Naive B cell (primary cell): ENCODE measurements at places on chromosomes 13 and 19.

DNA sequence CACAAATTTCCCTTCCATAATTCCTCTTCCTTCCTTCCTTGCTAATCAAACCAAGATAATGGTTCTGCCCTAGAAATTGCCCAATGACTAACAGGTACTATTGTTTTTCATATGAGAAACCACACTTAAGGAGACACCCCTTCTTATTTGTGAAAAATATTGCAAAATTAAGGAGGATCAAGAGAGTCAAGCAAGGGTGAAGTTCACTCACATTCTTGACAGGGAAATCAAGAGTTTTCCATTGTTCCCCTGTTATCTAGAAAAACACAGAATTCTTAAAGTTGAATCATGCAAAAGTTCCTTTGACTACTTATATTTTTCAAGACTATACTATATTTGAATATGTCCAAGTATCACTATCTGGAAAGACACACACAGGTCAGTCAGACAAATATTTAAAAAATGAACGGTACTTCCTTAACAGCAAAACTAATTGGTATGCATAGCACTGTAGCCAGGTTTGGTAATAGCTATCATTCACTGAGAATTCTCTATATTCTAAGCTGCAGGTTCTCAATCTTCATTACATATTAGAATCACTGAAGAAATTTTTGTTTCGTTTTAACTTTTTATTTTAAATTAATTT lies 897.2 kb downstream of the DIAPH3 start:
- no peak for DNase-seq

GRCh38 chr19:48628486-48629296 lies 8.5 kb downstream of the DBP start:
- no peak for DNase-seq

DNA sequence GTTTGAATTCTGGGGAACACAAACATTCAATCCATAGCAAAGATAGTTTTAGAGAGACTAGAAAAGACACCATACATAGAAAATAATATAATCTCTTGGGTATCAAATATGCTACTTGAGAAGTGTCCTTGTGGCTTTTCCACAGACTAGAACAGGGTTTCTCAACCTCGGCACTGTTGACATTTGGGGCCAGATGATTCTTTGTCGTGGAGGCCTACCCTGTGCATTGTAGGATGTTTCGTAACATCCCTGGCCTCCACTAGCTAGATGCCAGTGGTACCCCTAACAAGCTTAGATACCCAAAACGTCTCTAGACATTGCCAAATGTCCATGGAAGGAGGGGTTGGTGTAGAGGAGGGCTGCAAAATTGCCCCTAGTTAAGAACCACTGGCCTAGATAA lies 2.2 kb upstream of the ESD start:
- no peak for DNase-seq

- no peak for DNase-seq
These were observed 19.5 kb upstream of the ATP8A2 start for GRCh38 chr13:25352230-25352629.

DNA sequence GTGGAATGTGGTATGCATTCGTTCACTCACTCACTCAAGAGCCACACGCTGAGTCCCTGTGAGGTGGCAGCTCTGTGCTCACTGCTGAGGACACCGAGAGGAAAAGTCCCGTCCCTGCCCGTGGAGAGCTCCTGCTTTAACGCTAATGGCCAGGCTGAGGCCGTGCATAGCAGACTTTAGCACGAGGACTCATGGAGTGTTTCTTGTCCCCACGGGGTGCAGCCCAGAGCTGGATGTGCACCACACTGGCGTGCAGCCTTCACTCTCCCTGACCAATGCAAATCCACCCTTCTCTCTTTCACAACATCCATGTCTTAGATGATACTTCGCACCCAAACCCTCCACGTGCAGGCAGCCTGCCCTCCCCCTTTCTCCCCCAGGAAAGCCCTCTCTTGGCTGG lies 159.6 kb upstream of the ZNF536 start:
- DNase-seq = no peak

DNA sequence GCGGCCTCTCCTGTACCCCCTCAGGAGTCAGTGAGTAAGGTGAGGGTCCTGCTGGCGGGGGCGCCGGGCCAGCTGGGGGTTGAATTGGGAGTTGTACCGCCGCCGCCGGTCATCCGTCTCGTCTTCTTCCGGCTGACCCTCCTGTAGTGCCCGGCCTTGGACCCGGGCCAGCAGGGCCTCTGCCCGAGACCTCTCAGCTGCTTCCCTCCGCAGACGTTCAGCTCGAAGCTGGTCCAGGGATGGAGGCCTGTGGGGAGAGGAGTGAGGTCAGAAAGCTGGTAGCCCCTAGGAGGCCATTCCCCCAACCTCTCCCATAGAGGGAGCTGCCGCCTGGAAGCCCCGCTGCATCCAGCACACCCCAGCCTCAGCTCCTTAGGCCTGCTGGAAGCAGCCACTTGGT lies 3.8 kb downstream of the LENG1 start:
- DNase-seq = no peak

DNA sequence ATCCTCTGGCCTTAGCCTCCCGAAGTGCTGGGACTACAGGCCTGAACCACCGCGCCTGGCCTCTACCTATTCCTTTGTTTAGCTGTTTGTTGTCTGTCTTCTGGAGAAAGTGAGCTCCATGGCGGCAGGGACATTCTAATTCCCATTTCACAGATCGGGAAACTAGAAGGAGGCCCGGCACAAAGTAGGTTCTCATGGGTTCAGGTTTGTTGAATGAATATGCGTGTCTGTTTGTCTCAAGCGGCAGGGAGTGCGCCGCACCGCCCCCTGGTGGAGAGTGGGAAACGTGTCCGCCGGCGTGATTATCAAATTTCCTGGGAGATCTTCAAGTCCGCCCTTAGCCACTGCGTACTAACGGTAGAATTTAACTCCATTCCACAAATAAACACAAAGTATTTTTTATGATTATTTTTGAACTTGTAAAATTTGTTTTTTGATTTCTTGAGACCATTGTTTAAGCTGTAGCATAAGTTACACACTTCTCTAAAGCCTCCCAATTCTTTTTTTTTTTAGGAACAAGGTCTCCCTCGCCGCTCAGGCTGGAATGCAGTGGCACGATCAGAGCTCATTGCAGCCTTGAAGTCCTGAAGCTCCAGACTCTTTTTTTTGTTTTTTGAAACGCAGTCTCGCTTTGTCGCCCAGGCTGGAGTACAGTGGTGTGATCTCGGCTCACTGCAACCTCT lies 8.9 kb upstream of the CCDC9 start:
- DNase-seq = peak; percentile 66

GRCh38 chr13:90732049-90732448 lies 615.4 kb upstream of the MIR17HG start:
- DNase-seq = no peak

- DNase-seq = no peak
These were observed 61.2 kb downstream of the PEPD start for GRCh38 chr19:33460221-33460908.

- no peak for DNase-seq
These were observed 553.7 kb upstream of the PRR20A start for GRCh38 chr13:56586976-56587375.

DNA sequence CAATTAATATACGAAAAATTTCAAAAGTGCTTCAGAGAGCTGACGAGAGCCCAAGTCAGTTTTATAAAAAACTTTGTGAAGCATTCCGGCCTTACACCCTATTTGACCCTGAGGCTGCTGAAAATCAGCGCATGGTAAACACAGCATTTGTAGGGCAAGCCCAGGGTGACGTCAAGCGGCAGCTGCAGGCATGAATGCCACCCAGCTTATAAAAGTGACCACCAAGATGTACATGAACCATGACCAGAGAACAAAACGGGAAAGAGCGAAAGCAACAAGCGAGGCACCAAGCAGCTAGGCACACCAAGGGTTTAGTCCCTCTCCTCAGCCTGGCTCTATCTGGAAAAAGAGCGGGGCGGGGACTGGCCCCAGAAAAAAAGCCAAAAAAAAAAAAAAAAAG lies 6.0 kb downstream of the SIGLEC11 start:
- DNase-seq = no peak

- no peak for DNase-seq
These were observed 16.0 kb downstream of the ZC3H4 start for GRCh38 chr19:47097396-47098201.

GRCh38 chr19:855566-856120 lies 3.5 kb downstream of the ELANE start:
- no peak for DNase-seq

DNA sequence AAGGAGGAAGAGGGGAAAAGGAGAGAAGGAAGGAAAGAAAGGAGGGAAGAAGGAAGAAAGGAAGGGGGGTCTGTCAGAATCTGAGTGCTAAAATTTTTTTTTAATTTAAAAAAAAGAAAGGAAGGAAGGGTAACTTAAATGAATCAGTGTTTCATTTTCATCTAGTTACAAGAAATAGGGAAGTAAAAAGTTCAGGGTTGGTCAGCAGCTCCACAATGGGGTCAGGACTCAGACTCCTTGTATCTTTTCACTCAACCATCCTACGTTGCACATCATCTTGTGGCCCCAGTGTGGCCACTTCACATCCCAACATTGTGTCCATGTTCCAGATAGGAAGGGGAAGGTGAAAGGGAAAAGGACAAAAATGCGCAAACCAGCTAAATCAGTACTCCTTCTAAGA lies 14.3 kb upstream of the FNDC3A start:
- no peak for DNase-seq

DNA sequence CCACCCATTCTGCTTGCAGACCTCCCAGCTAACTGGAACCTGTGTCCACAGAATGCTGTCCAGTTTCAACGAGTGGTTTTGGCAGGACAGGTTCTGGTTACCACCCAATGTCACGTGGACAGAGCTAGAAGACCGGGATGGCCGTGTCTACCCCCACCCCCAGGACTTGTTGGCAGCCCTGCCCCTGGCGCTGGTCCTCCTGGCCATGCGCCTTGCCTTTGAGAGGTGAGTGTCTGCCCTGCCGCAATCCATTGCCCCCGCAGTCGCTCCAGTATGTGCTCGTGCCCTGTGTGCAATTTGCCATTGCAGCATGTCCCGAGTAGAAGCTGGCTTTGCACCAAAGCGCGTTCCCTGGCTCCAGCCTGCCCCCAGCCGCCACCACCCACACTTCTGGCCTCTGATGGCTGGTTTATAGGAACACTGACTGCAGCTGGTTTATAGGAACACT lies 41.9 kb downstream of the CERS4 start:
- no peak for DNase-seq

- DNase-seq = peak; percentile 9
These were observed 190.9 kb downstream of the COL4A1 start for GRCh38 chr13:110116072-110116487.

GRCh38 chr19:3284759-3285646 lies 60.5 kb downstream of the CELF5 start:
- DNase-seq = peak; percentile 33

DNA sequence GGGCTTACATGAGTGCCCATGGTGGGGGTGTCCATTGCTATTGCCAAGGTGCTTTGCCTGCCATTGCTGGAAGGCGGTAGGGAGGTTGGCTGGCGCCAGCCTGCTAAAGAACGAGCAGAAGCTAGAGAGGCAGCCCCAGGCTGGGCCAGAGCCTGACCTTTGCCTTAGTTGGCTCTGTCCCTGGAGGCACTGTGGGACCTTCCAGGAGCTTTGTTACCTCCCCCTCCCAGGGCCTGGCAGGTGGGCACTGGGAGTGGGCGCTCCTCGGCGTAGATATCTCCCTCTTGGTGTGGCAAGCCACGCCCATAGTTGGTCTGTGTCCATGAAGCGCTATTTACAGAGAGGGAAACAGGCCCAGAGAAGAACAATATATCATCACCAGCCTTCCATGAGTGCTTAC lies 2.3 kb upstream of the SLC25A42 start:
- no peak for DNase-seq

DNA sequence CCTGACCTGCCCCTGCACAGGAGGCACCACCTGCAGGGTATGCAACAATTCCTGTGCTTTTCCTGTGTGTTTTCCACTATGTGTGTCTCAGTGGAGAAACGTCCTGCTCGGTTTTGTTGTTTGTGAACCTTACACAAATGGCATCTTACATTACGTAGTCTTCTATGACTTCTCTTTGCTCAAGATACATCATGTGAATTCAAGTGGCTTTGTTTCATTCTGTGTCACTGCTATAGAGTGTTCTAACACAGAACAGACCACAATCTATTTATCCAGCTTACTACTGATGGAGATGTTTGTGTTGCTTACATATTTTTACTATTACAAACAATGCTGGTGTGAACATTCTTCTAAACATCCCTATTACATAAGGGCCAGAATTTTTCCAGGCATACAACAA lies 97.7 kb downstream of the ANKRD10 start:
- no peak for DNase-seq

DNA sequence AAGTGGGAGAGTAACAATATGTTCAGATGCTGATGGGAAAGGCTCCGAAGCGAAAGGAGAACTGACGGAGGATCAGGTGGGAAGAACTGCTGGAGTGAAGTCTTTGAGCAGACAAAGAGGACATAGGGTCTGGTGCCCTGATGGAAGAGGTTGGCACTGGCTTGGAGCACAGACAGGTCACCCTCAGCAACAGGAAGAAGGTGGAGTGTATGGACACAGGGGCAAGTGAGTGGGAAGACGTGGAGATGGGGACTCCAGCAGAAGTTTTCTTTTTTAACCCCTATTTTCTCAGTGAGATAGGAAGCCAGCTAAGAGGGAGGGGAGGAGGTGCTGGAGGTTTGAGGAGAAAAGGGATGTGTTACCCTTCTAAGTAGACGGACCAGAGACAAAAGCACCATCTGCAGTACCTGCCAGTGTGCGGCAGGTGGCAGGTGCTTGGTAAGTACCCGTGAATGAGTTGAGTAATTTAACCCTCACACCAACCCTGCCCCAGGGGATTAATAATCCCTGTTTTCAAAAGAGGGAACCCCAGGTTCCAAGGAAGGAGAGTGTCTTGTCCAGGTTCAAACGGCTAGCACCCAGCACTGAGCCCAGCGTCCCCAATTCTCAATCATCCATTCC lies 11.2 kb downstream of the HAS1 start:
- no peak for DNase-seq

- DNase-seq = no peak
These were observed 4.0 kb downstream of the KLK1 start for GRCh38 chr19:50819636-50820035.

DNA sequence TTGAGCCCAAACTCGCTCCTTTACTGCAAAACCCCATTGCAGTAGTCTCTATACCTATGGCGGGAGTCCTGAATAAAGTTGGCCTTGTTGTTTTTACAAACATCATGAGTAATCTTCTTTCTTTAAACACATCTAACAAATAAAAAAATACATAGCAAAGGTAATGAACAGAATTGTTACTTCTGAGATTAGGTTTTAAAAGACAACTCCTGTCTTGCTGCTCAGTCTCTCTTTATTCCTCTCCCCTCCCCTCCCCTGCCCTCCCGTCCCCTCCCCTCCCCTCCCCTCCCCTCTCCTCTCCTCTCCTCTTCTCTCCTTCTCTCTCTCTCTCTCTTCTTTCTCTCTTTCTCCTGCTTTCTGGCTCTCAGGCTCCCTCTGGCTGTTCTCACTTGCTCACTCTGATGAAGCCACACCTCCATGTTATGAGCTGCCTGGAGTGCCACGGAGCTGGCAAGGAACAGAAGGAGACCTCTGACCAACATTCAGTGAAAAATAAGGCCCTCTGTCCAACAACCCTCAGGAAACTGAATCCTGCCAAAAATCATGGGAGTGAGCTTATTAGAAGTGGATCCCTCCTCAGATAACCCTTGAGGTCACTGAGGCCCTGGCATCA lies 300.7 kb upstream of the MIR17HG start:
- DNase-seq = no peak
